ENCODE measurements at places on chromosomes 1 and 21. TPM values are rescaled to one million over a fixed set of nuclear protein-coding genes. Genes with fewer than 3 reads are reported as not detected.

RIMKLA gene
- 0.13 TPM for polyA plus RNA-seq

DMRTA2 gene
- polyA plus RNA-seq, result not detected

TIE1 gene
- polyA plus RNA-seq, result 0.81 TPM

LCE1B gene
- not detected for polyA plus RNA-seq

RRAGC gene
- 8.8 TPM for polyA plus RNA-seq

Data from SK-N-SH (cell line).